Stimulated activated CD8-positive, alpha-beta memory T cell treated with anti-CD3 and anti-CD28 coated beads, Interleukin-7, amount 100 ng/mL, for 4 hours (primary cell): ENCODE measurements at places on chromosomes 1 and 21.

- no peak for DNase-seq
These were observed 66.7 kb downstream of the TLR5 start for GRCh38 chr1:223076362-223076761.

DNA sequence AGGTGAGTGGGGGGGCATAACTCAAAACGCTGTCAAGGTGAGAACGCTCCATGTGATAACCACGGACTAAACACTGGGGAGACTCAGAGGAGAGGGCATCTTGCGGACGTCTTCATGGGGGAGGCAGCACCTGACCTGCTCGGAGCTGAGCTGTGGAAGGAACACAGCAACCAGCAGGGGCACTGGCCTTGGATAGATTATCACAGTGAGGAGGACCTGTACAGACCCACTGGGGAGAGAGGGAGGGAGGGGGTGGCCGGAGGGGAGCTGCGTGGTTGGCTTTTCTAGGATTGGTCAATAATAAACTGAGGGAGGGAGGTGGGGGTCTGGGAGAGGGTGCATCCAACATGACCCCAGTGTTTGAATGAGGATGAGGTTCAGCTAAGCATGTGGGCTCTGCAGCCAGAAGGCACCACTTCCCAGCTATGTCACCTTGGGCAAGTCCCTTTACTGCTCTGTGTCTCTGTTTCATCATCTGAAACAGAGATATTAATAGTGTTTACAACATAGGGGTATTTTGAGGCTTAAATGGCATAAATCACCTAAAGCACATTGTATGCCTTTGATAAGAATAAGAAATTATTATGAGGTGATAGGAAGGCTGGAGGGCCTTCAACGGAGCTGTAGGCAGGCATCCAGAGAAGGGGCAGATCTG, 123.3 kb downstream of the GRIK3 start:
- DNase-seq = no peak

DNA sequence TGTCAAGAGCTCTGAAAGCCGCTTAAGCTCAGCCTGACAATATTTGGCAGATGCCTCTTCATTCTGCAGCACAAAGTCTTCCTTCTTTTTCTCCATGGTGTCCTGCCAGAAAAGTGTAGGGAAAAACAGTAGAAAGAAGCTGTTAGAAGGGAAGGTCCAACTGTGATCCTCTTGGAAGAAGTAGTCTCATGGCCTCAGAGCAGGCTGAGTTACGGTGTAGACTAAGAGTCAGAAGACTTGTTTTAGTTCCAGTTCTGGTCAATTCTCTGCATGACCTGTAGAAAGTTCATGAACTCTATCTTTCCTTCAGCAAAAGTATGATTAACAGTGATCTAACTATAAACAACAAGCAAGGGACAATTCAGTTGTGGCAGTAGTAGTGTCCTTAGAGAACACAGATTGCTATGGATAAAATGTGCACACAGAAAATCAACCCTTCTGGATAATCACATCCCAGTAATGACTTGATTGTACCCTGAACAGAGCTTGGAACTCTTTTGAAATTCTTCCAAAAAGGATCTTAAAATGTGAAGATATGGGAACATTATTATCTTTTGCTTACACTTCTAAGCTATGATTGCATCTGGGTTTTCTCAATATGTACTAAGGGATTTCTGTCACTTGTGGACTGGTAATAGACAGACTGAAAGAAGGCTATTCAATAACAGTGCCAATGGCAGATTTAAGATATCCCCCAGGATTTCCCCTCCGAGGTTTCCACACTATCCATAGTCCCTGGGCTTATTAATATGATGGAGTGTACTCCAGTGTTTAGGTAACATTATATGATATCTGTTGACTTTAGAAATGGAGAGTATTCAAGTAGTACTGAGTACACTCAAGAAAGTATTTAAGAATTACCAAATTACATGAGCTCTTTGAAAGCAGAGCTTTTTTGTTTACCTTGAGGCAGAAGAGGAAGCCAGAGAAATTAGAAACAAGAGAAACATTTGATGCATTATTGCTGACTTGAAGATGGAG, 22.1 kb upstream of the GBP2 start:
- DNase-seq = no peak

DNA sequence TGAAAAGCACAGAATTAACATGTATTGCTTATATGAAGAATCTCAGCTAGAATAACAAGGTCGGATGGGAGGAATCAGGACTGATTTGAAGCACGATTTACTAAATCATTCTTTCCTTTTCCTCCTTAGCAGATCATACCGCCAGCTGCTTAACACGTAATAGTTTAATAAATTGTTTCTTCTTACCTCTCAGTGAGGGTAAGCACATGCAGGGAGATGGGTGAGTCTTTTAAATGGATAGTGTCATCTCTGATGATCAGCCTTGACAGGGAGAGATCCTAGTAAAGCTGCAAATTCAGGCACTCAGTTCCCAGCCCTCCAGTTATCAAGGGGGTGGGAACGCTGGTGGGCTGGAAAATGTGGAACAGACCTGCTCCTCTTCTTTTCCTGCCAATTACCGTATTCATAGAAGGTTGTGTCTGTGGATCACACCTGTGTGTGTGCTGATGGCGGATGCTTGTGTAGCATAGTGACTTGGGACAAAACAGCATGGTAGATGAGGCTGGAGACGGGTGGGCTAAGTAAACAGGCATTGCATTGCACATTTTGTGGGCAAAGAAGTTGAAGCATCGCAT, 30.7 kb downstream of the NTPCR start:
- DNase-seq = no peak

DNA sequence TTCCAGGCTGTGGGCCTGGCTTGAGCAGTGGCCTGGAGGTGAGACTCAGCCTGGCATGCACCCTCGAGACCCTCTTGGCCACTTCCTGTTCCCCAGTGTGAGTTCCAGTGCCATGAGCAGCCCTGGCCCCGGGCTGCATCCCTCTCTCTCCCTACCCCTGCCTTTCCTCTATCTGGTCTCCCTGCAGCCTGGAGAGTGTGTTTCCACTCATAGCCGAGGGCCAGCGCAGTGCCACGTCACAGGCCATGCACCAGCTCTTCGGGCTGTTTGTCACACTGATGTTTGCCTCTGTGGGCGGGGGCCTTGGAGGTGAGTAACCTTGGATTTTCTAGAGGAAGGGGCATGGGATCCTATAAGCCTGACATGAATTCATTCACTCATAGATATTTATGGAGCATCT, 13.6 kb downstream of the RHBG start:
- no peak for DNase-seq

DNA sequence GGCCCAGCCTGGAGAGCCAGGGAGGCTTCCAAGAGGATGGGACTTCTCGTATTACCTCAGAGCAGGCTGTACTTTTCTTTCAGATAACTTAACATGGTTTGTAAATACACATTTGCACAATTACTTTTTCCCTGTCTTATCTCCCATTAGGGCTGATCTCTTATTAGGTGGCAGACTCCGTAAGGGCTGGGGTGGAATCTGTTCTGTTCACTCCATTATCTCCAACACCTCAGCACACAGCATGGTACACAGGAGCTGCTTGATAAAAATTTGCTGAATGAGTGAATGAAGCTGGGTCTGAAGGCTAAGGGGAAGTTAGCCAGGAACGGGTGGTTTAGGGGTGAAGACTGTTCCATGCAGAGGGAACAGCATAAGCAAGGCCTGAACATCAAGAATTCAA, 48.9 kb downstream of the LDLRAD2 start:
- DNase-seq = no peak

GRCh38 chr1:178689769-178690168, 35.3 kb upstream of the RALGPS2 start:
- DNase-seq = no peak

GRCh38 chr1:54053745-54054437, 483 bp downstream of the TCEANC2 start:
- peak; percentile 3 for DNase-seq

DNA sequence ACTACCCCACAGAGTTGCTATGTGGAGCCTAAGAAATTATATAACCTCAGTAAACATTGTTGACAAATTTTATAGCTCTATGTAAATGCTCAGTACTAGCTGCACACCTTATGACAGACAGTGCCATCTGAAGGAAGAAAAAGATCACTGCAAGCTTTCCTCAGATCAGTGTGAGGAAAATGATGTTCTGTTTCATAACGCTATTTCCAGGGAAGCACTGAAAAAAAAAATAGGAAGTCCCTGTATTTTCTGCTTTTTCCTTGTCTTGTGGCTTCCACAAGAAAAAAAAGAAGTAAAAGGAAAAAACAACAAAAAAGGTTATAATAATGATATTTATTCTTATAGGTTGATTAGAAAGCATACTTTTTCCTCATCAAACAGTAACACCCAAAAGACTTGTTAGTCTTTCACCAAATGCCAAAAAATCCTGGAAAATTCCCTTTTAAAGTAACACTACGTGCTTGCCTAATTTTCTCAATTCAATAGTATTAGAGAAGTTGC, 23.2 kb downstream of the LYST start:
- no peak for DNase-seq

DNA sequence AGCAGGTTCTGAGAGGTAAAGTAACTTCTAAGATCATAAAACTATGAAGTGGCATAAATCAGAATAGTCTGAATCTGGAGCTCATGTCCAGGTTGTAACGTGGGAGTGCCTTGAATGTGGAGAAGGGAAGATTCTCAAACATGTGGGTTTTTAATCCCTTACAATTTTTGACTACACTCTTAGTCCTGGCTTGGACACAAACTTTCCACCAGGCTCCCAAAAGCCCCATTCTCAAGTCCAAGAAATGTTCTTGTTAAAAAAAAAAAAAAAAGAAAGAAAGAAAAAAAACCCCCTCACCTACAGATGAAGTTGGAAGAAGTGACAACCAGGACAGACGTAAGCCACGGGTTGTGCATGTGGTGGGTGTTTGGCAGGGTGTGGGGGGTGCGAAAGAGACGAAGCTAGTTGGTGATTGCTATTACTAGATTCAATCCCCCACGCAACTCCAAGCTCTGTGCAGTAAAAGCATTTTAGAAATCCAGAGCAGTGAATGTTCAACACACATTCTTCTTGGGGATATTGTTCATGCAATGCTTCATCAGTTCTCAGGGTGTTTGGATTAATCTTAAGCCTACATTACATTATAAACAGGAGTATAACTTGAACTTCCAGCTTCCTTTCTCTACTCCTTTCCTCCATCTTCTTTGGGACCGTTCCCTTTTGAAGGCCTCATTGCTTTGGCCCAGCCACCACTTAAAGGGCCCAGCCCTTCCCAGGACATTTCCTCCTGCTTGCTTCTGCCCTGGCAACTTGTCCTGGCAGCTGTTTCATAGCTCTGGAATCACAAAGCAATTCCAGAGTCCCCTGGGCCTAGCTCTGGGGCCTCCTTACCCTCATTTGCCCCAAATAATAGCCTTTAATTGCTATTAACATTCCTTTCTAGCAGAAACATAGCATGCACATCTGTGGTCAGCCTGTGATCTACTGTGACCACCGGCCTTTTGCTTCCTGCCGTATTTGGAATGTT, 41.8 kb downstream of the PHC2 start:
- no peak for DNase-seq

DNA sequence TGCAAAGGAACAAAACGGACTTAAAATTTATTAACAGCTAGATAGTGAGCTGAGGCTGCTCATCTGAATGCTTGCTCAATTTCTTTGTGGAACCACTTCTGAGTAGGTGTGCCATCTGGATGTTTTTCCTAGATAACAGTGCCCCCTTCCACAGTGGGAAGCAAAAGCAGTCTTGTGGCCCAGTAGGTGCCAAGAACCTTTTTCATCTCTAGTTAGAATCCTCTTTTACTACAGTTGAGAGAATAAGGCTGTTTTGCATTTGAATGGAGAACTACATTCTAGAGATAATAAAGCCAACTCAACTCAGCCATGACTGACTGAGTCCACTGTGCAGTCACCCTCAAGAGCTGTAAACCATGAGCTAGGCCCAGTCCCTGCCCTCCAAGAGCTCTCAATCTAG, 13.3 kb downstream of the F3 start:
- no peak for DNase-seq

- no peak for DNase-seq
These were observed 47.6 kb downstream of the SLX9 start for GRCh38 chr21:44987301-44987885.

DNA sequence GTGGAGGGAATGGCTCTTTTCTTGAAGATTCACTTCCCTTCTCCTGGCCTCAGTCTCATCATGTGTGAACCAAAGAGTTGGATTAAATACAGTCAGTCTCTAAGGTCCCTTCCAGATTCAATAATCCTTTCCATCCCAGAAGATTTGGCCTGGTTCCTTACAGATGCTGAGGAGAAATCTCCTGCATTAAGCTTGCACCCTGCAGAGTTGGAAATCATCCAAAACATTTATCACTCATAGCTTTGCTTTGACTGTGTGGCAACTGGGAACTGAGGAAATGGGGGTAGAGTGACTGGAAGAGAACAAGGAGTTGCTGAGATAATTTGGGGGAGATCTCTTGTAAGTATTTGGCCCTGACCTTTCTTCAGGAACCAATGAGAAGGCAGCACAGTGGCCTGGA, 220.5 kb upstream of the SGIP1 start:
- no peak for DNase-seq

DNA sequence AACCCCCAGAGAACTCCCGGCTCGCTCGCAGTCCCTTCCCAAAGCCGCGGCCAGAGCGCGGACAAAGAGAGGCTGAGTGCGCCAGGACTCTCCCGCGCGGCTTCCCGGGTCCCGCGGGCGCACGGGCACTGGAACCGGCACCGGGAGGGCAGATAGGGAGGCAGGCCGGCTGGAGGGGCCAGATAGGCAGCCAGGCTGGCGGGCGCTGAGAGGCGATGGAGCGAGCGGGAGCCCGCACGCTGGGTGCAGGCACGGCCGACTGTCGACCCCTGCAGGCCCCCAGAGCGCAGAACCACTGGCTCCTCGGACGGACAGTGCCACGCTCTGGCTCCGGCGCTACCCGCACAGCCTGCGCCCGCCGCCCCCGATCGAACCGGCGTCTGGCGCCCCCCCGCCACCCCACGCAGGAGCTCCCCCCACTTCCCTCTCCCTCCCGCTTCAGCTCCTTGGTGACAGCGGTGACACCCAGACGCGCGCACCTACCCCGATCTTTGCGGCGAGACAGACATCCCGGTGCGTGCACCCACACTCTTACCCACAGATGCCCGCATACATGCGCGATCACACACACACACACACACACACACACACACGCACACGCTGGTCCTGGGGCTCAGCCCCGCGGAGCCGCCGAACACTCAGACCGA, 534 bp downstream of the SLC6A9 start:
- peak; percentile 49 for DNase-seq

DNA sequence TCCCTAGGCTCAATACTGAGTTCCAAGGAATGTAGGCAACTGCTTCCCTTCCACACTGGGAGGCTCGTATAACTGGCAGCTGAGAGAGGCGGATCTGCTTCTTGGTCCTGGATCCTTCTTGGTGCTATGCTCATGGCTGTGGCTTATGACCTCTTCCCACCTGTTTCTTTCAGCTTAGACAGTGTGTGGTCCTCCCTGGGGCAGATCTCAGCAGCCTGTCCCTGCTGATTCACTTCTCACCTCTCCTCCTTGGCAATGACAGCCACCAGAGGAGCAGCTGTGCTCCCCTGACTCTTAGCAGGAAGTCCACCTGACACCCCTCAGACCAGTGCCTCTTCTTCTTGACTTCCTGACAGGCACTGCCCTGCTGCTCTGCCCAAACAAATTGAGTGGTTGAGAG, 75.1 kb upstream of the PTGFRN start:
- DNase-seq = no peak
